ENCODE measurements at places on chromosomes 1 and 21.

- DNase-seq: no peak
These were observed 69.3 kb upstream of the ANGPTL1 start for GRCh38 chr1:178940068-178940765.

DNA sequence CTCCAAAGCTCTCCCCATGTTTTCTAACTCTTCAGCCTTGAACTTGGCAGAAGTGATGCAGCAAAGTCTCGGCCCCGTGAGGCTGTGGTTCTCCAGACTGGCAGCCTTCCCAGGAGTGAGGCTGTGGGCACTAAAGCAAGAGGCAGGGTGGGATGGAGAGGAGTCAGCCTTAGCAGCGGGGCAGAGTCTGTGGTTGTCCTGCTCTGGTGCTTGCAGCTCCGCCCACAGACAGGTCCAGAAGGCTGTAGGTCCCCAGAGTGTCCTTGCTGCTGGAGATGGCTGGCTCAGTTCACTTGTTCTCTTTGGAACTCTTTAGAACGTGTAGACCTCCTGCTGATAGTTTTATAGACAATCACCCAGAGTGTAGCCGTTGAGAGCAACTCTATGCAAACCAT lies 142.6 kb downstream of the AJAP1 start:
- no peak for DNase-seq

GRCh38 chr1:62237950-62238374 lies 43.3 kb downstream of the L1TD1 start:
- DNase-seq: no peak

GRCh38 chr1:32448773-32449456 lies 16.0 kb upstream of the ZBTB8B start:
- no peak for DNase-seq

DNA sequence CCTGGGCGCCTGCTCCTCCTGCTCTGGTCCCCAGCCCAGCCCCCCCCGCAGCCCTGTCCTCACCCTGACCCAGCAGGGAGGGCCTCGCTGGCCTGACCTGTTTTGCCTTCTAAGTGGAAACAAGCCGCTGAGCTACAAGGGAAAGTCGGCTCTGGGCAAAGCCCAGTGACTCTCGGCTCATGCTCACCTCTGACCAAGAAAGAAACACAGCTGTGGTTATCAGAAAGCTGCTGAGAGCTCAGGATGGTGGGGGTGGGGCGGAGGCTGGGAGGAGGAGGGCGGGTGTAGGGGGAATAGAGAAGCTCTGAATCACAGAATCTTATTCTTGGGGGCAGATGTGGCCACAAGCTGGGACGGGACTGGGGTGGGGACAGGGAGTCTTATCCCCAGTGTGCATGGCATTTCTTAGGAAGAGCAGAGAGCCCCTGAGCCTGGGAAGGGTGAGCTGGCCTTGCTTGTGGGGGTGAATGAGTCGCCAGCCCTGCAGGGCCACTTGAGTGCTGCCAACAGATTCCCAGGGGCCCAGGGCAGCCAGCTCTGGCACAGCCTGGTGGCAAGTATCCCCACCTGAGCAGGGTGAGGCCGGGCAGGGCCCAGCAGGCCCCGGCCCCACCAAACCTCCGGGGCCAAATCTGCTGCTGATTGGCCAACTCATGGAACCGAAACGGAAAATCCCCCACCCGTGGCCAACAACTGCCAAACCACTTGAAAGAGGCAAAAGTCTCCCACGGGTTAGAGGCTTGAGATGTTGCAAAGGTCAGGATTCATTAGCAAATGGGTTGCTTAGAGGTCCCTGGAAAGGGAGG lies 120.6 kb downstream of the SPSB1 start:
- DNase-seq: no peak

- no peak for DNase-seq
These were observed 2.9 kb upstream of the OBSCN start for GRCh38 chr1:228204958-228205357.

DNA sequence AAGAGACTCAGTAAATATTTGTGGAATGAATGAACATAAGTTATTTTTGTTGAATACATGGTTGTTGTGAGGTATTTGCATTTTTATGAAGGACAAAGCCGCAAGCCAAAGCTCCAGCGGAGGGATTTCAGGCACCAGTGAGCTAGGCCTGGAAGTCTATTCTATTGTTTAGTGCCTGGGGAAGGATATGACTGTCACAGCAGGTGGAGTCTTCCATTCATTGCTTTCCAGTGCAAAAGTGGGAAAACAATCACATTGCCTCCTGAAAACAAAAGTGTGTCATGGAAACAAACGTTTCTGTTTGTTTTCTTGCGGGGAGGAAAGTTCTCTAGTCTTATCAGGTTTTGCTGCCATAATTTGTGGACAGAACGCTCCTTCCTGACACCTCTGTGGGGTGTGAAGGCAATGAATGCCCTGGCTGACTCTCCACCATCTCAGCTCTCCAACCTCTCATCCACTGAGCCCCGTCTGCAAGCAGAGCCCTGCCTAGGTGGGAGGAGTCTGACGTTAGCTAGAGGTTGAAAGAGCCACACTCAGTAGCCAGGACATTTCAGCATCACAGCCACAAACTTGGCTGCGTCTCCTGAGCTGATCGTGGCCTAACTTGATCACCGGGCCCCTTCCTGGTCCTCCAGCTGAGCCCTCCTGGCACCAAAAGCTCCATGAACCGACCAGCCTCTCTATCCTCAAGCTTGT lies 739.1 kb downstream of the MATN1 start:
- DNase-seq: no peak

- DNase-seq: peak; percentile 30
These were observed 55.1 kb downstream of the UBE2T start for GRCh38 chr1:202286622-202287097.

GRCh38 chr21:45080232-45080631 lies 5.9 kb downstream of the ADARB1 start:
- DNase-seq: no peak

GRCh38 chr1:192604979-192605620 lies 29.5 kb downstream of the RGS1 start:
- DNase-seq: no peak

DNA sequence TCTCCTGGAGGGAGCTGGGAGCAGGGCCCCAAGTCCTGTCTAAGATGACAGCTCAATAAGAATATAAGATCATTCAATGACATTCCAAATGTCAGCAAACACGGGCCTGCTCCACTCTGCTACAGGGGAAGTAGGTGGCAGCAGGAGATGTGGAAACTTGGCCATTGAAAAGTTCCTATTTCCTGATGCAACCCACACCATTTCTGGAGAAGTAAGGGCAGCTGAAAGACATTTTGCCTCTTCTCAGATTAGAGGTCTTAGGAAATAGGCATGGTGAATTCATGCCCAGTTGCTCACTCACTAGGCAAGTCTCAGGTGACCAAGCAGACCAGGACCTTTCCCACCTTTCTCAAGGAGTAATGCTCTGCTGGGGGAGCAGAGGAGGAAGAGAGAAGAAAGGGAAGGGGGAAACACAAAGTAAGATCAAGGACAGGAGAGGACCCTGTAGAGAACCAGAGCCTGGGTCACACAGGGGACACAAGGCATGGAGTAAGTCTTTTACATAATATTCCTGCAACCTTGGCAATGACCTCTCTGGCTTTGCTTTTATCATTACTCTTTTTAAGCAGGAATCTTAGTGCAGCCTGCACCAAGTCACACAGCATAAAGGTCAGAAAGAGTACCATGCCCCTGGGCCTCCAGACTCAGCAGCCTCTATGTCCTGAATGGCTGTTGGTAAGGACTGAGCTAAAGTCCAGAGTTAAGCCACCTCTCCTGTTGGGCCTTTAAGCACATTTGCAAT lies 68.9 kb downstream of the DMAP1 start:
- no peak for DNase-seq

- DNase-seq: no peak
These were observed 33.2 kb upstream of the RBM15 start for GRCh38 chr1:110305900-110306420.

DNA sequence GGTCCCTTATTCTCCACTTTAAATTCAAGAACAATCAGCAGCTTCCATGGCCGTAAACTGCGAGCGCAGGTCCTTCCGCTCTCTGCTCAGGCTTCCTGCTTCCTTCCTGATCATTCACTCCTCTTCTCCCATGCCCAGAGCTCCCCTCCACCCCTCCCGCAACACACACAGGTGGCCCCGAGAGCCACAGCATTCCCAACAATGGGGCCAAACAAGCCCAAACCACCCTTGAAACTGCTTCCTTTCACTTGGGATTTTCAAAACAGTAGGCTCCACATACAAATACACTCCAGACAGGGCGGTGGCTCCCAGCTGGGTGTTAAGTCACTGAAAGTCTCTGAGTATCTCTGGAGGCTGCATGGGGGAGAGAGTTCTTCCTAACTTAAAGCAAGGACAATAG lies 11.4 kb downstream of the FAM89A start:
- DNase-seq: no peak

DNA sequence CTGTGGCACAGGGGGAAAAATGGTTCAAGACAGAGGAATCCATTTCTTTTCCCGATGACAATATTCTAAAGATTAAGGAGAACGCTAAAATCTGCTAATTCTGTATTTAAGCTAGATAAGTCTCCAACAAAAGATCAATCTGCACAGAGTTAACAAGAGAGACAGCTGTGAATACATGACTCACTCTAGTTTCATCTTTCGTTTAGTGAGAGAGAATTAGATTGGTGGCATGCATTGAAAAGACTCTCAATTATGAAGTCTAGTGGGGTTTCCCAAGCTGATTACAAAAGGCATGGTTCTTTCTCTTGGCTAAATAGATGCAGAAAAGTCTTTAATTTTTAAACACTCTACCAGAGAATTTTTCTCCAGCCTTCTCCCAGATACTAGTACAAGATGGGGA lies 34.4 kb downstream of the CAPN9 start:
- DNase-seq: no peak

DNA sequence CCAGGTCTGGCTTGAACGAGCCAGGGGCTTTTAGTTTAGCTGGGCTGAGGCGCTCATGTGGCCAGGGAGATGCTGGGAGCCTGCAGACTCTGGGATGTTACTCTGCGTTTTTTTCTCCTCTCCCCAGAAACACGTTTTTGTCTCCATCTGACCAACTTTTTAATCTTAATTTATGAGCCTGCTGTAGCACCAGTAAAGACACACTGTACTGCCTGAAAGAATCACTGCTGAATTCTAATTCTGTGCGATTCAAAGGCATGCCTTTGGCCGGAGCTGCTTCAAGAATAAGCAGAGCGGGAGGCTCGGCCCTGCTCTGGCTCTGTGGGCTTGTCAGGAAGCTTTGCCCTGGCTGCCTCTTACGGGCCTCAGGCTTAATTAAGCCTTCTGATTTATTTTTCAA lies 129.5 kb downstream of the CAMTA1 start:
- DNase-seq: no peak

- DNase-seq: no peak
These were observed 847 bp downstream of the SELENON start for GRCh38 chr1:25800703-25801377.

DNA sequence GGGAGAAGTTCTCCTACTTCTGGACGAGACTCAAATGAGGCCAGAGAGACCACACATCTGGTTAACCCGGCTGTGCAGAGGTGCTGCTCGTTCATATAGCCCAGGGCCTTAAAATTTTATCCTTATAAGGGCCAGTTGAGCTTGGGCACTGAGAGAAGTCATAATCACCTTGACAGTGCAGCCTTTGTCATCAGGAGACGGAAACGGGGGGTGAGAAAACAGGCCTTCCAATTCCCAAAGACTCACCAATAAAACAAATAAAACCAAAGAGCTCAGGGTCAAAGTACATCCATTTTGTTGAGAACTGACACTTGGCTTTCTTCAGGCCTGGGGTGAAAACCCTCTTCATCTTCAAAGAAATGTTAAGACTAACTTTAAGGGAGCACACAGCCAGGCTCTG lies 167.1 kb downstream of the TGFBR3 start:
- DNase-seq: no peak

DNA sequence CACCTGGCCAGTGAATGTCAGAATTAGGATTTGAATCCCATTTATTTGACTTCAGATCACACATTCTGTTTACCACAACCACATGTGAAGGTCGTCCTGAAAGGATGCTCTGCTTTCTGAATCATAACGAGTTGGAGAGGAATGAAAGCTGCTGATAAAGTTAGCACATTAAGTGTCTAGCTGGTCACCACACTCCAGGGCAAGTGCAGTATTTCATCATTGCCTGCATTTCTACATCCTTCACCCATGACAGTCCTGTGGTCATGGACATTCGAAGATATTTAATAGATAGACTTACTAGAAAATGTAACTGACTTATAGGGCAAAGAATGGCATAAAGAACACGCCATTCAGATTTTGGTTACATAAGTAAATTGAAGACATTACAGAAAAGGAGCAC lies 52.7 kb upstream of the ST6GALNAC3 start:
- DNase-seq: no peak

DNA sequence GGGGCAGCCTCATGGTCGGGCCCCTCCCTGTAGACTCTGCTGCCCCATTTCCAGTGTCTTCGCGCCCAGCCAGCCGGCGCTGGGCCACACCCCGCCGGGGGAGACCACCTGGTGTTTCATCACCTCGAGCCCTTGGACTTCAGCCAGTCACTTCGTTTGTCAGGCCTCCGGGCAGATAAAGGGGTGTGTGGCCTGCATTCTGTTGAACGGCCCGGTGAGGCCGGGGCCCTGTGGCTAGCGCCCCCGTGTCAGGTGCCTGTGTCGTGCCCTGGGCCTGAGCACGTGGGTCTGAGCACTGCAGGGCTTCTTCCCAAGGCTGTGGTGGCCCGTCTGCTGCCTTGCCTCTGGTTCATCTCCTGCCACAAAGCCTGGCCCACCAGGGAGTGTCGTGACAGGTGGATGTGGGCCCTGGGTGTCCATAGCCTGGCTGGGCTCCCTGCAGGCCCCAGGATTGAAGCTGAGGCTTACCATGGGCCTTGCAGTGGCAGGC lies 65.2 kb upstream of the DIP2A start:
- DNase-seq: no peak

DNA sequence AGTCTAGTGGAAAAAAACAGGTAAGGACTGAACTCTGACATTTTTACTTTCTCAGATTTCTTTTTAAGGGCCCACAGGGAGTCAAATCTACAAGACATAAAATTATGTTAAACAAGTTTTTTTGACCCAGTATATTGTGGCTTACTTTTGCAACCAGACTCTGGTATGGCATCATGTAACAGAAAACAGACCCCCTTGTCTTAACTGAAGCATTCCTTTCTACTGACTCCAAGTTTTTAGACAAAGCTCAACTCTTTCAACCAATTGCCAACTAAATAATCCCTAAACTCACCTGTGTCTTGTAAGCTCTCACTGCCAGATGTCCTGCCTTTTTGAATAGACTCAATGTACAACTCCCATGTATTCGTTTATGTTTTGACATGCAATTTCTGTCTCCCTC lies 64.3 kb downstream of the FASLG start:
- no peak for DNase-seq

GRCh38 chr1:156262461-156263287 lies 14.8 kb upstream of the PAQR6 start:
- no peak for DNase-seq

DNA sequence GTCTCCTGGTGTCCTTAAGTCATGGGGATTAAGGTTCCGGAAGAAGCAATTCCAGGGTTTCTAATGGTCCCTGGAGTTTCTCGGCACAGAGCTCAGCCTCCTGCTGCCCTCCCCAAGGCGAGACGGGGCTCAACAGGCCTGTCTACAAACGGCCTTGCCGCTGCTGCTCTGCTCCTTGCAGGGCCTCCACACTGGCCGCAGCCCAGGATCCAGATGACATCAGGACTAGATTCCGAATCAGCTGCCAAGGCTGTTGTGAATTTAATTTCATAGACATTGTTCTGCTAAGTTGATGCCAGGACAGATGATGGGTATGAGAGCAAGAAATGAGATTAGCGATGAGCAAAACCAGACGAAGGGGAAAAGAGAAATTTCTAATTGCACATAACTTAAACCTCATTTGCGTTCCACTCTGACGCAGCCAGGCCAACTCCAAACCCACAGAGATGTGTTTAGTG lies 103.6 kb upstream of the BACE2 start:
- no peak for DNase-seq
